ENCODE measurements at places on chromosomes 1 and 21.

- no peak for DNase-seq
These were observed 204.3 kb upstream of the GRIK3 start for GRCh38 chr1:37238364-37239224.

- DNase-seq = peak; percentile 77
These were observed 28.5 kb upstream of the KCNA2 start for GRCh38 chr1:110634455-110635311.

DNA sequence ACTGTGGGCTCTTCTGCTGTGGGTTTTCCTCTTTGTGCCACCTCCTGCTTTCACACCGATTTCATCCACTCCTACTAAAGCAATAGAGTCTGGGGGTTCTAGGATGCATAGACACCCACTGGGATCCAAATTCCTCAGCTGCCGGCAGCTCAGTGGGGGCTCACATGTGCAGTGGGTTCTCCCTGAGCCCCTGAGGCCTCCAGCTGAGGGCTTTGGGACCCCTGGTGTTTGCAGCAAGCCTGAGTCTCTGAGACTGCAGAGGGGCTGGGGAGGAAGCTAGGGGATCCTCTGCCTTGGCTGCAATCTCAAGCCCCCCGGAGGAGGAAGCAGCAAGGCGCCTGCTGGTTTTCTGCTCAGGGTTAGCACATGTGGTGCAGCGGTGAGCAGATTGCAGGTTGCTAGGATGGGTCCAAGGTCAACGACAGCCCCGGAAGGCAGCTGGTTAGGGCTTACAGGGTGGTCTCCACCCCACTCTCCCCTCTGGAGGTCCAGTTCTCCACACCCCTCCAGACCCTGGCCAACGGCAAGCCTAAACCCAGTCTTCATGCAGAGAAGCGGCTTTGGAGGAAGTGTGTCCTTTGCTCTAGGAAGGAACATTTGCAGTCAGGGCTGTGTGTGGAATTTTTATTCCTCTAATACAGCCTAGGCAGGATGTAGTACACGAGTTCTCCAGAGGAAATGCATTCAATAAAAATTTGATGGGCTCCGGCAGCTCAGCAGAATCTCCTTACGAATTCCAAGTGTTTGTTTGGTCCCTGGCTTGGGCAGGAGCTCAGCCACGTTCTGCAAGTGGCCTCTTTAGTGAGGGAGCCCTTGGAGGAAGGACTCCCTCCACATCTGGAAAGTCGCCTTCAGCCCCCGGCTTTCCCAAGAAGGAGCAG is 269.1 kb upstream of the VAMP3 start:
- DNase-seq = no peak

DNA sequence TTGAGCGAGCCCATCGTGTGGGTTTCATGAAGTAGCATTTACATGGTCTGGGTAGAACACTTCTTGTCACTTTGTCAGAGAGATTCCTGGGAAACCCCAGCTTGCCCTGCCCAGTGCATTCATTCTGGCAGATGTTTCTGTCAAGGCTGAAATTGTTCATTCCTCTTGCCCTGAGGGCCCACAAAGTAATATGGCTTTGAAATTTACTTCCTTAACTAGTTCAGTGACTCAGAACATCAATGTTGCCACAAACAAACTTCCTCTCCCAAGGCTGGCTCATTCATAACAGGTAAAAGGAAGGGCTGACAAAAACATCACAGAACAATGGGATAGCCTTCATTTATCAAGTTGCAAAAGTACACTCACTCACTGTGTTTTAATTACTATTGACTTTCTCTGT is 5.0 kb upstream of the KIAA0040 start:
- DNase-seq = peak; percentile 36

- DNase-seq = no peak
These were observed 13.6 kb downstream of the KRTAP10-1 start for GRCh38 chr21:44526096-44526997.

GRCh38 chr1:158398818-158399514 is at the start of gene OR10T2:
Gene OR10T2, minus strand, starts transcription at chr1:158399466. Its CDS starts 0 bp downstream, at chr1:158399466.
- no peak for DNase-seq

- no peak for DNase-seq
These were observed 21.8 kb upstream of the TMPRSS2 start for GRCh38 chr21:41529769-41530168.

- no peak for DNase-seq
These were observed 7.5 kb upstream of the PTPN7 start for GRCh38 chr1:202167708-202168415.

DNA sequence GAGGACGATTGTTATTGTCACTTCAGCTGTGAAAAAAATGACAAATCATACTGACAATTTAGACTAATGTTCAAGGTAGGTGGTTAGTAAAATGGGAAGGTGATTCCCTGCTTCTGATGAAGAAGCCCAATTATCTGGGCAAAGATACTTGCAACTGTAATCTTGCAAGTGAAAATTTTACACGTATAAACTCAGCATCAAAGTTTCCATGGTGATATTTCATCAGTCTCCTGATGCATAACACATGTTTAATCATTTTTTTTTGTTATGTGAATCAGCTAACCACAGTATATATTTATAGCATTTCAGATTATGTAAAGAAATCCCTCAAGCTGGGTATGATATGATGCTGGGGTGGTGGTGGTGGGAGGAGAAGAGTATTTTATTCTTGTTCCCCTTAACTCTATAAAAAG is 16.4 kb upstream of the KCNK1 start:
- no peak for DNase-seq

- no peak for DNase-seq
These were observed 389.8 kb downstream of the VAV3 start for GRCh38 chr1:107575226-107575625.

GRCh38 chr1:90711696-90712095 is 5.4 kb downstream of the BARHL2 start:
- DNase-seq = no peak

DNA sequence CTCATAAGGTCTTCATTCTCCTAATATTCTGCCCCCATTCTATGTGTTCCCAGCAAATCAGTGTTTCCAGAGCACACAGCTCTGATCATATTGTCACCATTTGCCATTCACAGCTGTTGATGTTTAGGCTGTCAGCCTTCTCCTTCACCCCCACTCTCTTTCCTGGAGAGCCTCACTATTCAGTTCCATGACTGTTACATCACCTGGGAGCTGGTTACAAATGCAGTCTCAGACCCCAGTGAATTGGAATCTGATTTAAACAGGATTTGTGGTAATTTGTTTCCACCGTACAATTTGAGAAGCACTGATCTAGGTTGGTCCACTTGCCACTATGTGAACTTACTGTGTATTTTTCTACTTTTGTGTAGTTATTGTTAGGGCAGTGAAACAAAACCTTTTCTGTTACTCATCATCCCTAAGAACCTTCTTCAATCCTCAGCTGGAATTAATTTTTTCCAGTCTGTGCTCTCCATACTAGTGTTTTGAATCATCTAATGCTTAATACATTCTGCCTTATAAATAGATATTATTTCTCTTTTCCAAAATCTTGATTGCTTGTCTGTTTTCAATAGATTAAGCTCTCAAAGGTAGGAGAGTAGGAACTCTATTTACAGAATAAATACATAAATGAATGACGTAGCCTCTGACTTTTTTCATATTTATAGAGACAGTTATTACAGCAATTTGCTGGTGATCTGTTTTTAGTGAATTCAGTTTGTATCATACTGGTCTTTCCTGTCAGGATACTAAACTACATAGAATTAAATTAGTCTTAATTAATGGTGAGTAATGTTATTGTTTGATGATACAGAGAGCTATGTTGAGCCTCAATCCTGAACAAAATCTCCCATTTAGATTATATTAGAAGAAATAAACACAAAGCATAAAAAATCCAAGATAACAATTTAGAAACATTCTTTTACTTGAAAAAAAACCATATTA is 8.1 kb downstream of the SNX7 start:
- DNase-seq = no peak

GRCh38 chr1:215263636-215264035 is 181.1 kb downstream of the KCNK2 start:
- DNase-seq = no peak

- no peak for DNase-seq
These were observed 5.4 kb downstream of the TRIM62 start for GRCh38 chr1:33176362-33176850.

GRCh38 chr1:29465755-29466154 is 229.4 kb downstream of the PTPRU start:
- DNase-seq = no peak

- DNase-seq = peak; percentile 5
These were observed 98.8 kb downstream of the SDCCAG8 start for GRCh38 chr1:243354511-243355153.

- DNase-seq = no peak
These were observed 108.8 kb downstream of the KIF26B start for GRCh38 chr1:245263529-245264095.

DNA sequence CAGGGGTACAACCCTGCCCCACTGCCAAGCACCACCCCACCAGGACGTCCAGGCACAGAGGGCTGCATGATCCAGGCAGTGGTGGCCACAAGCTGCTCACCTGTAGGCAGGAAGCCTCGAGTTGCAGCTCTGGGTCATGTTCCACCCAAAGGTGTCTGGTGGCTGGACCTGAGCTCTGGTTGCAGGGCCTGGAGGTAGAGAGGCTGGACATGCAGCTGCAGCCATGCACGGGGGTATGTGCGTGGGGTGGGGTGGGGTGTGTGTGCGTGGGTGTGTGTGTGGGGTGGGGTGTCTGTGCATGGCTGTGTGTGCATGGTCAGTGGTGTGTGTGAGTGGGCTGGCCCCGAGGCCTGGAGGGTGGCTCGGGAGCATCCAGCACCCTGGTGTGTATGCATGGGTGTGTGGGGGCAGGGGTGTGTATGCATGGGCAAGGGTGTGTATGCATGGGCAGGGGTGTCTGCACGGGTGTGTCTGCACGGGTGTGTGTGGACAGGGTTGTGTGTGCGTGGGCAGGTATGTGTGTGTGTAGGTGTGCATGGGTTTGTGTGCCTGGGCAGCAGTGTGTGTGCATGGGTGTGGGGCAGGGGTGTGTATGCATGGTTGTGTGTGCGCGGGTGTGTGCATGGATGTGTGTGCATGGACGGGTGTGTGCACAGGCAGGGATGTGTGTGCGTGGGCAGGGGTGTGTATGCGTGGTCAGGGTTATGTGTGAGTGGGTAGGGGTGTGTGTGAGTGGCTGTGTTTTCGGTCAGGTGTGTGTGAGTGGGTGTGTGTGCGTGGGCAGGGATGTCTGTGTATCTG is 15.6 kb downstream of the ARHGEF16 start:
- no peak for DNase-seq

DNA sequence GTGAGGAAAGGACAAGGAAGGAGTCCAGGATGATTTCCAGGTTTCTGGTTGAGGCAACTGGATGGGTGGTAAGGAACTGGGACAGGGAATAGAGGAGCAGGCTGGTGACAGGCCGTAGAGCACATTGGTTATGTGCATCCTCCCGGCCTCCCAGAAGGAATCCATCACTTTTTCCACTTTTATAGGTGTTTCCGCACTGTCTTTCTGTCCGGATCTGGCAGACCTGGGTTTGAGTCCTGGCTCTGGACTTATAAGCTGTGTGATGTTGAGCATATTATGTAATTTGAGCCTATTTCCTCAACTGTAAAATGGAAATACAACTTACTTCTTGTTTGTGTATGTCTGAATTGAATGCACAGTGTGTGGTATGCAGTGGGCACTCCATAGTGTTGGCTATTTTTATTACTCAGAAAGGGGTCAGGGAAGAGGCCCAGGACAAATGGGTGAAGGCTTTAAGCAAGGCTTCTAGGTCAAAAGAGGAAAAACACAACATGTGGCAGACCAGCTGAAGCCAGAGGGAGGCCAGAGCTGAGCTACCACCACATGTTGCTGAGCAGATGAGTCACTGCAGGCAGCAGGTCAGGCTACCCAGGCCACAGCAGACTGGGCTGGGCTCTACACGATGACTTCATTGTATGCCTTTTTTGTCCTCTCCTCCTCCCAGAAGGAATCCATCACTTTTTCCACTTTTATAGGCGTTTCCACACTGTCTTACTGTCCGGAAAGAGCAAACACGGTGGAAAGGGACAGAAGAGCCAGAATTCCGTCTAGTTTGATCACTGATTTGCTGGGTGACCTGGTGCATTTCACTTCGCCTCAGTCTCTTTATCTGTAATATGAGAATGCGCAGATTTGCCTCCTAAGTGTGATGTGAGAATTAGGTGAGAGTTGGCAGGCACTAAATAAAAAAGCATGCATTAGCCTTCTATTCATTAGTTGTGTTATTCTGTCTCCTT is 791 bp upstream of the MAST2 start:
- peak; percentile 5 for DNase-seq
